ENCODE measurements at places on chromosomes 16 and 17.
A peak's percentile ranks its signal among the peaks of the same experiment; 100 is the strongest.

GRCh38 chr17:47285003-47285402, 31.4 kb downstream of the ITGB3 start:
- DNase-seq: no peak

DNA sequence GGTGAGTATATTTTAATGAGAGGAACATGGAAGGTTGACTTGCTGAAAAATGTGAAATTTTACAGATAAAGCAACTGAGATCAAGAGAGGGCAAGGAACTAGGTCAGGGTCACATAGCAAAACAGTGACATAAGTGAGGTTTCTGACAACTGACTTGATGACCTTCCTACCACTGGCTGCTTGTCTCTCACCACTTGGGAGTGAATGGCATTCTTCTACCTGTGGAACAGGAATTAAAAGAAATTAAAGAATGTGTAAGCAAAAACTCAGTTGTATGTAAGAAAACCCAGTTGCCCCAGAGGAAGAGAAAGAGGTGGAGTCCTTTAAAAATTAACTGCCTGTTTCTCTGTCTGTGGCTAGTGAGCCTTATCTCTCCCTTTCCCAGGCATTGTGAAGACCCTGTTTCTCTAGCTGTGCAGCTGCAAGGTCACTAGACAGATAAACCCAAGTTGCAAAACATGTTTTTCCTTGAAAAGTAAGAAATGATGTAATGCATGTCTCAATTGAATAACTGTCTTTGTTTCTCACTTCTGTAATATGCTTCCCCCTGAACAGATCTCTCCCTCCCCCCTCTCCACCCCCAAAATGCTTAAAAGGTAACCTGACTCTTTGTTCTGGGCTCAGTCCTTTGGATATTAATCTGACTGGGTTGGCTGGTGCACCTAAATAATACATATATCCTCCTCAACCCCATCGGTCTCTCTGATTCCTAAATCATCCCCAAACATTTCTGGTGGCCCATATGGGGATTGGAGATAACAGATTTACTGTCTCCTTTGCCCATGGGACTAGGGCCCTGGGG, 23.4 kb downstream of the ACSM1 start:
- DNase-seq: no peak

- DNase-seq: no peak
Measured at GRCh38 chr17:17057057-17057551, 14.8 kb downstream of the MPRIP start.

DNA sequence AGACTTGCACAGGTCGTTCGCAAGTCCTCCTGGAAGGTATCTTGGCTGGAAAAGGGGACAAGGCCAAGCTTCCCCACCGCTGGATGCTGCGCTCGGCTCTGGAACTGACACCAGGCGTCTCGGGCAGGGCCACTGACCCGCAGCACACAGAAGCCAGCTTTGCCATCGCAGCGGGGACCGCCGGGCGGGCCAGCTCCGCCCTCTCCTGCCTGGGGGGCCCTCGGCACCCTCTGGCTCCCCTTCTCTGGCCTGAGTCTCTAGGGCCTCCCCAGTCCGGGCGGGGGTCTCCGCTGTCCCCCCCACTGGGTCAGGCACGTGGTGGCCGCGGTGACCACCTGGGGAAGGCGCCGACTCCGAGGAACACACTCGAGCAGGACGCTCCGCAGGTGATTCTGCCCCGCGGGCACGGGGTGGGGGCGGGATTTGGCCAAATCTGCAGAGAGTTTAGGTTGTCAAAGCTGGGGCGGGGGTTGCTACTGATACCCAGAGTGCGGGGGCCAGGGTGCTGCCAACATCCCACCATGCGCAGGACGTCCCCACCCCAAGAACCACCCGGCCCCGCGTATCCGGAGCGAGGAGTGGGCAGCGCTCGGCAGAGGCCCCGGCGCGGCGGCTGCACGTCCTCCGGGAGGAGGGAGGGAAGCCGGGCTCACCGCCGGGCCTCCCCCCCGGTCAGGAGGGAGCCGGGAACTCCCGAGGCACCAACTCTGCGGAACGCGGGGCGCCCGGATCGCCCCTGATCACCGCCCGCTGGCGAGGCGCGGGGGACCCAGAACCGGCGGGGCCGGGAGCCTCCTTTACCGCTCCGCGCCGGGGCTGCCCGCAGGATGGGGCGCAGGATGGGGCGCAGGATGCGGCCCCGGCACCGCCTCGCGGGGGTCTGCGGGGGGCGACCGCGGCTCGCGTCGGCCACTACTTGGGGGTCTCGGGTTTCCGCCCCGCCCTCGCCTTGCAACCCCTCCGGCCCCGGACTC, 744 bp upstream of the METRNL start:
- peak; percentile 49 for DNase-seq

GRCh38 chr17:29038085-29038795, 4.7 kb upstream of the PIPOX start:
- no peak for DNase-seq

GRCh38 chr17:79969906-79970305, 65.8 kb downstream of the TBC1D16 start:
- no peak for DNase-seq

- peak; percentile 45 for DNase-seq
Measured at GRCh38 chr17:2393954-2394749, 6.7 kb downstream of the MNT start.

DNA sequence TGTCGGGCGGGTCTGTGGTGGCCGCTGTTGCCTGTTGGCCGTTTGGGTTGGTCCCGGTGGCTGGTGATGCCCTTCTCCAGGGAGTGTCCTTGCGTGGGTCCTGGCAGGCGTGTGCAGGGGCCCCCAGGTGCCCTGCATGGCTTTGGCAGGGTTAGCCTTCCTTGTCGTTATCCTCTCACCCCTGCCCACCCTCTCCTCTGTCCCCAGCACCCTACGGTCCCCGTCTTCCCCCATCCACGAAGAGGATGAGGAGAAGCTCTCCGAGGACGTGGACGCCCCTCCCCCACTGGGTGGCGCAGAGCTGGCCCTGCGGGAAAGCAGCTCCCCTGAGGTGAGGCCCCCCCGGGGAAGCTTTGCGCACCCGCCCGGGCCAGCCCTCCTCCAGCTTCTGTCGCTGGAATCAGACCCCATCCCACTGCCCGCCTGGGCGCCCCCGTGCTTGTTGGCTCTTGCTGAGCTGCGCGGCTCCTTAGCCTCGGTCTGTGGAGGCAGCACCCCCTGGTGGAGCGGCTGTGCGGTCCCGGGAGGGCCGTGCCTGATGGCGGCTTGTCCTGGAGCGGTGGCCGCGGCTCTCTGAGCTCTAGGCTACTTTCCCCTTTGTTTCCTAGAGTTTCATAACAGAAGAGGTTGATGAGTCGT, 10.6 kb upstream of the NUDT16L1 start:
- no peak for DNase-seq

DNA sequence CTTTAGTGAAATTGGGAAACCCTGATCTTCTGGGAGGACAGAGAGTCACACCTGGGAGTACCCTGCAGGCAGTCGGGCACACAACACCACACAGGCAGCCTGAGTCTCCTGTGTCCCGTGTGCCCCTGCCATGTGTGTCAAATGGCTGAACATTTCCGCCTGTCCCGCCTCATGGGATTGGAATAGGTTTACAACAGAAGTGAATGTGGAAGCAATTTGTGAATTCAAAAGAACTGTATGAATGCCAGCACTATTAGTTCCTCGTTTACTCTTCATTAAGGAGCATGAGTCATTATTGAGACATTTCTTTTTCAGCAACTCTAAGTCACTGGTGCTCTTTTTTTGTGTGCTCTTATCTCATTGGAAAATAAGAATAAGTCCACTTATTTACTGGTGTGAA, 226.5 kb downstream of the PMP22 start:
- DNase-seq: no peak

- DNase-seq: no peak
Measured at GRCh38 chr17:72622661-72623433, 469.6 kb downstream of the SLC39A11 start.

GRCh38 chr16:12600536-12601256, 203.0 kb downstream of the CPPED1 start:
- no peak for DNase-seq

- DNase-seq: no peak
Measured at GRCh38 chr17:7392696-7393612, 1.4 kb downstream of the PLSCR3 start.

All from colonic mucosa (tissue), 4 donors.